ENCODE measurements at places on chromosomes 3 and 15.

DNA sequence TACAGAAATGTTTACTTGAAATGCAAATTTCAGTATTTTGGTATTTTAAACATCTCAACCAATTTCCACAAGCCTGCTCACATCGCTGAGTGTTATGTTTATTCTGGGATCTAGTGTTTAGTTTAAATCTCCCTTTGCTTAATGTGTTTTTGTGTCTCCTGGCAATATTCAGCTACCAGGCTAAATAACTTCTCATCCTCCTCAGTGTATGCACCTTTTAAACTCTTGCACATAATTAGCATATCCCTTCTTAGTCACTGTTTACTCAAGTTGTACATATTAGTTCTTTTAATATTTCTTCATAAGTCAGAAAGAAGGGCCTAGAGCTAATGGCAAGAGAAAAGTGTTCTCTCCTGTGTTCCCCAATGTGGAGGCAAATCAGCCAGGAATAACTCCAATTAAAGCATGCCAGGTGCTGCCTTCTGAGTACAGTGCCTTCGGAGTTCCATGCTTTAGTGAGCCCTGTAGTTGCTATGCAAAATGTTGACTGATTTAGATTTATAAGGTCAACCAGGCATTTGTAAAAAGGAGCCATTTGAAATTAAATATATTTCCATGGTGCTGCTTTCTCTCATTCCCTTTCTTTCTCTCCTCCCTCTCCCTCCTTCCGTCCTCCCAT lies 234.3 kb downstream of the GAP43 start:
- ATAC-seq = no peak

DNA sequence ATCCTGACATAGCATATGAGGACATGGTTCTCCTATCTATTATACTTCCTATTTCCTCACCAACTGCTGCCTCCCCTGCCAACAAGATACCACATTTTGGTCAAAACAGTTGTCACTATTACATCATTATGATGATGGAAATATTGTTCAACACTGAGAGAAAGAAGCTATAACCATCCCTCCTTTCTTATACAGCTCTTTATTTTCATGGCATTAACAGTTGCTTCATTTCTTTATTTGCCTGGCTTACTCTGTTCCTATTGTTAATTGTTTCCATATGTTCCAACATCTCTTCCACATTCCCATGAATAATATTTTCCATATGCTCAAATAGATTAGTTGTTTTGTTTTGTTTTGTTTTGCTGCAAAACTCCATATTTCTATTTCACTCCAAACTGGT lies 40.8 kb upstream of the FILIP1L start:
- no peak for ATAC-seq

DNA sequence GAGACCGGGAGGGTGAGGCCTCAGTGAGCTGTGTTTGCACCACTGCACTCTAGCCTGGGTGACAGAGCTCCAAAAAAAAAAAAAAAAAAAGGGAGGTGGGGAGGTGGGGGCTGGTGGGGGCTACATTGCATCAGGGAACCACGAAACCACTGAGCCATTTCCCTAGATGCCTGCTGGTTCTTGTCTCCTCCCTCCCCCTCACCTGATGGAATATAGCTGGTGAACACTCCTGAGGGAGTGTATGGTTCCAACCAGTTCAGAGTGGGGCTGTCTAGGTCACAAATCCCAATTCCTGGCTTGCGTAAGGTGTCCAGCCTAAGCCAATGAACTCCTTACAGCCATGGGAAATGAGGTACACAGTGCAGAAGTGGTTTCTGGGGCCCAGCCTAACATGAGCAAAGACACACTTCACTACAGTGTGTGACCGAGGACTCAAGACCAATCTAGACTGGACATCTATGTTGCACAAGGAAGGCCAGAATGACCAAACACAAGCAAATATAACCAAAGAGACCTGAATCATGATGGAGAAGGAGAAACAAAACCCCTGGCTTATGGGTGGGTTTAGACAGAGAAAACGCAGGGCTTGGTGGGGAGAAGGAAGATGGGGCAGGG lies 39.1 kb upstream of the OSBPL11 start:
- no peak for ATAC-seq

DNA sequence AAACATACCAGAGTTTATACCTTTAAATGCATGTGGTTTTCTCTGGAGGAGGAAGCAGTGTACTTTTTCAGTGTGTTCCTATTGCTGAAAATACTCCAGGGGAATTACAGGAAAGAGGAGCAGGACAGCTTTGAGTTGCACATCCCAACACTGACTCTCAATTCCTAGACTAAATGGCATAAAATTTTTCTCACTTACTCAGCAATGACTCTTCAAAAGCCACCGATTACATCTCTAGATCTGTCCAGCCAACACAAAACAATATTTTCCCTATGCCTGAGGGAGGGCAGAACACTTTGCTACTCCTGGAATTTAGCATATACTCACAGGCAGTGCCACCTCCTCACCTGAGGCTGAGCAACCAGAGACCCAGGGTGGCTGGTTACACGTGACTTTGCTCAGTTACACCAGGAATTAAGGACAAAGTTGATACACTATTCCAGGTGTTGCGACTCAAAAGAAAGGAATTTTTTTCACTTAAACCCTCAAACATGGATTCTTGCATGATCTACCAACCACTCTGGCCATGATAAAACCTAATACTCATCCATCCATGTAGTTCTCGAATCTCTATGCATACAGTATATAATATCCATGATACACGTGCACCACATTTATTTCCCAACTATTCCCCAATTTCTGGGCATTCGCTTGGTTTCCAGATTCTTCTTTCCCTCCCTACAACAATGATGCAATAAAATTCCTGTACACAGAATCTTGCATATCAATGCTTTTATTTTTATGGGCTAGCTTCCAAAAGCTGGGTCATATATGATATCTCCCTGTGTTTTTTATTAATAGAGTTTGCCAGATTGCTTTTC lies 194.6 kb downstream of the THRB start:
- no peak for ATAC-seq

GRCh38 chr3:134552784-134553183 lies 66.9 kb downstream of the CEP63 start:
- no peak for ATAC-seq

- no peak for ATAC-seq
These were observed 56.4 kb upstream of the ARRDC4 start for GRCh38 chr15:97903971-97904572.

DNA sequence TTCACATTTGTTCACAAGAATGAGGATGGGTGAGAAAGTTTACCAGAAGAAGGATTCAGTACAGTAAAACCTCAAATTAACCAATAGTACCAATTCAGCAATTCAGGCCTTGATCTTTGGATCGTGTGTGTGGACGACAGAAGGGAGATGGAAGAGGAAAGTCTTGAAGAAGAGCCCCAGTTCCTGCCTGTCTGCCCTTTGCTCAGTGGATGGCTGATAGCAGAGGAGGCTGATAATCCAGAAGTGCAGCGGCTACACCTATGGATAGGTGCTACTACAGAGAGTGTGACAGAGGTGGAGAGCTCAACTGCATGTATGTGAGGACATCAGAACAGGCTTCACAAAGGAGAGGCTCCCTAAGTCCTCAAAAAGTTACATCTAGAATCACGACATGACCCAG lies 29.2 kb upstream of the PLXND1 start:
- no peak for ATAC-seq

GRCh38 chr15:36422631-36423030 lies 156.8 kb upstream of the CDIN1 start:
- no peak for ATAC-seq

DNA sequence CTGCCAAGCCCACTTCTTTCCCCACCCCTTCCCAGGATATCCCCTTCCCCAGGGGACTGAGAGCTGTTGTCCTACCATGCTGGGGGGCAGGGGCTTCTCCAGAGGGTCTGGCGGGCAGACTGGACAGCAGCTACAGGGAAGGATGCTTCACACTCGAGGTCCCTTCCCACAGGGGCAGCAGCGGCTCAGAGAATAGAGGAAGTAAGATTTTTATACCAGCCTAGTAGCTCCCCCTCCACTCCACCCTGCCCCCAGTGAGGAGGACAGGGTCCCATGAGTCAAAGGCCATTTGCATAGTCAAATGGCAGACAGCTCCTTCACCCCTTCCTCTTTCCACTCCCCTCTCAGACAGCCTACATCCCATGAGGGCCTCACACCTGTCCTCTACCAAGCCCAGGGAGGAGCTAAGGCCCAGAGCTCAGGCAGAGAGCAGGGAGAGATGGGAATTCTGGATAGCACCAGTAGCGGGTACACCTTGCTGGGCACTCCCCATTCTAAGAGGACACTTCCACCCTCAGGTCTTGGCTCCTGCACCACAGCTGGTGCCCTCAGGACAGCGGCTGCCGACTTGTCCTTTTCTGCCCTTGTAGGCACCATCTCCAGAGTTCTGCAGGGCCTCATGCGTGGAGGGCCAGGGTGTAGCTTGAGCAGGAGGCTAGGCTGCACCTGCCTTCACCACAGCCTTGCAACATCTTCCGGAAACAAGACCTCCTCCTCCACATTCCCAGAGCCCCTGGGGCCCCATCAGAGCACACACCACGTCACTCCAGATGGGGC lies at the start of gene TLR9:
TLR9 (minus strand) TSS at position 194 of the 777 bp plus-strand sequence; CDS start at position 78, 116 bp downstream.
- ATAC-seq = peak; percentile 39

- no peak for ATAC-seq
These were observed 289.1 kb upstream of the DNAJC19 start for GRCh38 chr3:181278468-181279238.

- ATAC-seq = no peak
These were observed 64.4 kb downstream of the NSMCE3 start for GRCh38 chr15:29205186-29205585.

GRCh38 chr3:44242721-44243120 lies 1.0 kb downstream of the TOPAZ1 start:
- ATAC-seq = no peak

DNA sequence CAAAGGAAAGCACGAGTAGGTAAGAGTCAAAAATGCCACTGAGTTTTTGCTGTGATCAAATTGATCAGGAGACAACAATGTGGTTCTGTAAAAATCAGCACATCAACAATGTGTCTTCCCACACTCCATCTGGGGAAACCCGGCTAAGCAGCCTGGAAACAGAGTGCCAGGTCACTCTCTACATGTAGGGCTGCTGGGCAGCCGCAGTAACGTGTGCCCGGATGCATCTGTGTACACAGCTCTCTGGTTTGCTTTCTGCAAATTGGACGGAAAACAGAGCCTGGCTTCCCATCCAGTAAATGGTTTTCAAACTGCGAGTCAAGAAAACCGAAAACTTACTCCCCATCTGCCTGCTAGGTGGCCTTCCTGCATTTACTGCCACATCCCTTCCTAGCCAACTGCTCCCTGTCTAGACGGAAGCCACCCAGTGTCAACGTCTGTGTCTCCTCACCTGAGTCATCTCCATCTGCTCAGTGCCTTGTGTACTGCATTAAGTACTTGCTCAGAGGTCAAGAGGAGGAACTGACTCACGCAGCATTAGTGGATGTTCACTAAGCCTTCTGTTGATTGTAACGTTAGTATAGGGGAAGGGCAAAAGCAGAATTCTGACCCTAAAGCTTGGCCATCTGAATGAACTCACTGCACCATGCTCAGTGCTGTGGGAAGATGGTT lies 124.1 kb downstream of the TJP1 start:
- no peak for ATAC-seq

- ATAC-seq = no peak
These were observed 845.4 kb downstream of the NAALADL2 start for GRCh38 chr3:175704366-175705055.

DNA sequence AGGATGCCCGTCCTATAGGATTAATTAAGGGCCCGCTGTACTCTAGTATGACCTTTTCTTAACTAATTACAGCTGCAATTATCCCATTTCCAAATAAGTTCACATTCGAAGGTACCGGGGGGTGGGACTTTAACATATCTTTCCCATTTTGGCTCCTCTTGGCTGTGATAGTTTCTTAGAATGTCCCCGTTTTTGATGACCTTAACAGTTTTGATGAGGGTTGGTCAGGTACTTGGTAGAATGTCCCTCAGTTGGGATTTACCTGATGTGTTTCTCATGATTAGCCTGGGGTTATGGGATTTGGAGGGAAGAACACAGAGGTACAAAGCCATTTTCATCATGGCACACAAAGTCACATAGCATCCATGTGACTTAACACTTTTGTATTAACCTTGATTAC lies 18.2 kb downstream of the RTP1 start:
- no peak for ATAC-seq

Measured in activated T-helper 17 cell treated with anti-CD3 and anti-CD28 coated beads, Interleukin-2, amount 50 U/mL, for 72 hours (primary cell).